CD4-positive, alpha-beta T cell treated with Interleukin-17A for 4 hours (primary cell): ENCODE measurements at places on chromosomes 11 and 22.
A peak's percentile ranks its signal among the peaks of the same experiment; 100 is the strongest.

DNA sequence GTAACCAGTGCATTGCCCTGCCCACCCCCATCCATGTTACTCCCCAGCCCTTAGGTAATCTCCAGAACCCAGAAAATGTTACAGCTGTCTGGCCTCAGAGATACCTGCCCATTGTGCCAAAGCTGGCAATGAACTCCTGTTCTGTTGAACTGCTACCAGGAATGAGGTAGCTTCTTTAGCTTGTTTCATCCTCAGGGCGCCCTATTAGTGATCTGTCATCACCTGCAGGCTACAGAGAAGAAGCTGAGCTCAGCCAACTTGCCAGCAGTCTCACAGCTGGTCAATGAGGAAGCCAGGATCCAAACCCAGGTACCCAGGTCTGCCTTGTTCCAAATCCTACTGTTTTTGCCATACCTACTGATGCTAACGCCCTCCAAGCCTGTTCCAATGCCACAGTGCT is 88.7 kb downstream of the GALNT18 start:
- no peak for DNase-seq

- no peak for DNase-seq
Measured at GRCh38 chr11:103849366-103849765, 187.1 kb upstream of the DDI1 start.

DNA sequence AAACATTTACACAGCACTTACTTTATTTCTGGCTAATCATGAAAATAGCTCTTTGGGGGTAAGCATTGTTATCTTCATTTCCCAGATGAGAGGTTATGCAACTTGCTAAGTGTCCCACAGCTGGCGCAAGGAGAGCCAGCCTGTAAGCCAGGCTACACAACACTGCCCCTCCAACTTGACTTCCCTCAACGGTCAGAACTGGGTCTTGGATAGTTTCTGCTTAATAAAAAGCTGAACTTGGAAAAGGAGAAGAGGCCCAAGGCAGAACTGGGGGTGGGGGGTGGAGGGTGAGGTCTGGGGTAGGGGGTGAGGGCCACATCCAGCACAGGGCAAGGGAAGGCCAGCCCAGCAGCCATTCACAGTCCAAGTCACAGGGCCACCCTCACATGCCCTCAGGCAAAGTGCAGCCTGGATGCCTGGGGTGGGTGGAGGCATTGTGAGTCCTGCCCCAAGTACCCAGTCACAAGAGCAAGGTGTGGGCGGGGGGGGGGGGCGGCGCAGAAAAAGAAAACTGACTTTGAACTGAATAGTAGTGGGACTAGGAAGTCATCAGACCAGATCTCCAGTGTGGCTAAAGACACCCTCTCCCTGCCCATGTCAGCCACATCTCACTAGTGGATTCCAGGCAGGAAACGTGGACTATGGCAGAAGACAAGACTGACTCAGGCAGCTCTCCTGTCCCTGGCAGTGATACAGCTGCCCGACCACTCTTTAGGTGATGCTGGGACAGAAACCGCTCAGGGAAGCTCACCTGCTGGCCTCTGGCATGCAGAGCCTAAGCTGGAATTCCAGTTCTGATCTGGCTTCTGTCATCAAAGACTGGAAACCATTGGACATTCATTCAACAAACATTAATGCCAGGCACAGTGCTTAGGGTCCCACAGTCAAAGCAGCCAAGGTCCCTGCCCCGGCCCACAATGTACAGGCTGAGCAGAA is 52.4 kb downstream of the PACSIN2 start:
- DNase-seq, result no peak

GRCh38 chr22:27919942-27920755 is 1.1 kb upstream of the PITPNB start:
- DNase-seq, result no peak

DNA sequence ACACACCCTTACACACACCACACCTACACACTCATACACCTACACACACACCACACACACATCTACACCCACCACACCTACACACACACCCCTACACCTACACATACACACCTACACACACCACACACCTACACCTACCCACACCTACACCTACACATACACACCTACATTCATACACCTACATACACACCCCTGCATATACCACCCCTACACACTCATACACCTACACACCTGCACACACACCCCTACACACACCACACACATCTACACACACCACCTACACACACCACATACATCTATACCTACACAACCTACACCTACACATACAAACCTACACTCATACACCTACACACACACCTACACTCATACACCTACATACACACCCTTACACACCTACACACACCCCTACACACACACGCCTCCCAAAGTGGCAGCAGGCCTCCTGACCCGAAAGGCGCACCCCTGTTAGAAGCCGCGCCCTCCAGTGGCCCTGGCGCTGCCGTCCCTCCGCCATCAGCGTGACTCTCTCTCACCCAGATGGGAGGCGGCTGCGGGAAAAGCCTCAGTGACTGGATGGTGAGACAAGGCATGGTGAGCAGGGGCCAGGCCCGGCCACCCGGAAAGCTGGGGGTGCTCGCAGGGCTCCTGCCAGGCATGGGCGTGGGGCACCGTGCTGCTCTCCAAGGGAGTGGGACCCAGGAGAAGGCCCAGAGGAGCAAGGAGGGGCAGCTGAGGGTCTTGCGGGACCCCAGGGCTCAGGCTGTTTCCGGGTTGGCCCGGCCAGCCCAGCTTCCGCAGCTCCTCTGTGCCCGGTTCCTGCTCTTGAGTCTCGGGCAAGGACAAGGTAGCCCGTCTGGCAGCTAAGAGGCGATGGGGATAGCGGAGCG is 37.0 kb upstream of the HMOX1 start:
- no peak for DNase-seq

DNA sequence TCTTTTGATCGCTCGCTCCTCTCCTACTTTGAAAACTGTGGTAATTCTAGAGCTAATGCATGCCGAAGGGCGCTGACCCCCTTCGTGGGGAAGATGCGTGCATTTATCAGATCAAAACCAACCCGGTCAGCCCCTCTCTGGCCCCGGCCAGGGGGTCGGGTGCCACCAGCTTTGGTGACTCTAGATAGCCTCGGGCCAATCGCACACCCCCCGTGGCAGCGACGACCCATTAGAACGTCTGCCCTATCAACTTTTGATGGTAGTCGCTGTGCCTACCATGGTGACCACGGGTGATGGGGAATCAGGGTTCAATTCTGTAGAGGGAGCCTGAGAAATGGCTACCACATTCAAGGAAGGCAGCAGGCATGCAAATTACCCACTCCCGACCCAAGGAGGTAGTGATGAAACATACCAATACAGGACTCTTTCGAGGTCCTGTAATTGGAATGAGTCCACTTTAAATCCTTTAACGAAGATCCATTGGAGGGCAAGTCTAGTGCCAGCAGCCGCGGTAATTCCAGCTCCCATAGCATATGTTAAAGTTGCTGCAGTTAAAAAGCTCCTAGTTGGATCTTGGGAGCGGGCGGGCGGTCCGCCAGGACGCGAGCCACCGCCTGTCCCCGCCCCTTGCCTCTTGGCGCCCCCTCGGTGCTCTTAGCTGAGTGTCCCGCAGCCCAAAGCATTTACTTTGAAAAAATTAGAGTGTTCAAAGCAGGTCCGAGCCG is 3898.2 kb upstream of the OR11H1 start:
- DNase-seq, result no peak

DNA sequence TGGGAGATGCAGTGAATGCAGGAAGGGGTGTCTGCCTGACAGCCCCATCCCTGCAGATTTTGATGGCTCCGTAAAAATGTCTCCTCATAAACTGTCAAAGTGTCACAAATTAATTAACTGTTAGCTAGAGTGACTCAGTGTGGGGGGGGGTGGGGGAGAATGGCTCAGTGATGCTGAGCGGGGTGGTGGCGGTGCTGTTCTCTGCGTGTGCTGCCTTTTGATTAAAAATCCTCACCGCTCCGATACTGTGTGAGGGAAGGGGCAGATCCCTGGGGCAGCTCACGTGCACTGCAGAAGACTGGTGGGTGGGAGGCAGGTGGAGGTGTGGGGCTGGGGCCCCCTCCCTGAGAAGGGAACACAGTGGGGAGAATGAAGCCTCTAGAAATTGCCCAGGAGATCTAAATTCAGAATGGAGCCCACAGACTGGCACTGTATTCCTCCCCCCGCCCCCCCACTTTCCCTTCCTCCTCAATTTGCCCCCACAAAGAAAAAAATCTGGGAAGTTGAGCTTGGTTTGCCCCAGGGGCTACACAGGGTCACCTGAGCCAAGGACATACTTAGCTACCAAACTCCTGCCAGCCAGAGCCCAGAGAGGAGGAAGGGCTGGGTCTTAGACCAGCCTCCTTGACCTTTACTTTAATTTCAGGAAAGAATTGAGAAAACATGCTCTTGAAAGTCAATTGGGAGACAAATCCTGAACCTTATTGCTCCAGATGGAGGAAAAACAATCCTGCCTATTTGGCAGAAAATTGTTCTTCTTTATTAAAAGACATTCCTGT is 39.8 kb downstream of the DRD2 start:
- no peak for DNase-seq

- no peak for DNase-seq
Measured at GRCh38 chr11:101870510-101870909, 44.3 kb upstream of the CEP126 start.

GRCh38 chr22:44379817-44380755 is 67.3 kb upstream of the SHISAL1 start:
- DNase-seq, result no peak

DNA sequence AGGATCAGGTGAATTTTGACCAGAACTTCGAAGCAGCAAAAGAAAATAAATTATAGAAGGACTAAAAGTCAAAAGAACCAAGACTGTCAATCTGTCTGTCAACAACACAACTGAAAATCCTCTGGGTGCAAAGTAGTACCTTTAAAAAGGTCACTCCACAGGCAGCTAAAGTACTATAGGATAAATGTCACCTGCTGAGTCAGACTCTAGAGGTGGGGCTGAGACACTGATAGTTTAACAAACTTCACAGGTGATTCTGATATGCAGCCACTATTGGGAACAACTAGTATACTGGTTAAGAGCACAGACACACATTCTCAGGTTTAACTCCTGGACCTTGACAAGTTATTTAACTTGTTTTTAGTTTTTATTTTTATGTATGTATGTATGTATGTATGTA is 107.3 kb downstream of the FCHSD2 start:
- DNase-seq, result peak; percentile 29

GRCh38 chr11:134339756-134340155 is 8.0 kb downstream of the GLB1L2 start:
- no peak for DNase-seq

GRCh38 chr22:34454598-34454997 is 534.3 kb upstream of the LARGE1 start:
- no peak for DNase-seq

DNA sequence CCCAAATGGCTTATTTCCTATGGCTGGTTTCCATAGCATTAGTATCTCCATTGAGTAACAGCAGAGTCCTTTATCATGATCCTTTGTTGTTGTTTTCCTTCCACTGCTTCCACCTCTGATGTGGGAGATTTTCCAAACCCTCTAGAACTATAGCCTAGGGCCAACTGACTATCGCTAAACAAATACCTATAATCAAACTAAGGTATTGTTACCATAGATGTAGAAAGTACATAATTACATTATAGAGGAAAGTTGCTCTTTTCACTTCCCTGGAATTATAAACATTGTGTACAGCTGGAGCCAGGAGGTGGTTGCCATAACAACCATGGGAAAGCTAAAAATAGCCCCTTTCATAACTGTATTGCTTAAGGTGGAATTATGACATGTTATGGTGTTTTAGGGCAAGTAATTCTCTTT is 47.0 kb upstream of the ALKBH3 start:
- DNase-seq, result no peak

DNA sequence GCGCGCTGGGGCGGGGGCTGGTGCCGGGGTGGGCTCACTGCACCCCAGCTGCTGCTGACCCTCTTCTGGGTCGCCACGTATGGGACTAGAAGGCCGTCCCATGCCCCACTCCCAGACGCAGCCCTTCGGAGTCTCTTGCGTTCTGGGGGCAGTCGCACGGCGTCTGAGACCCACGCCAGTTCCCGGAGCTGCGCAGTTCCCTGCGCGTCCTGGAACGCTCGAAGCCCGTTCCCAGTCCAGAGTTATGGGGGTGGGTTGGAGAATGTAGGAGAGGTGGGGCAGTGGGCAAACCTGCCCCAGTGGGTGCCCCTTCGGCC is 375 bp downstream of the LAYN start:
- DNase-seq, result no peak

GRCh38 chr22:34743110-34743751 is 322.7 kb upstream of the ISX start:
- no peak for DNase-seq

DNA sequence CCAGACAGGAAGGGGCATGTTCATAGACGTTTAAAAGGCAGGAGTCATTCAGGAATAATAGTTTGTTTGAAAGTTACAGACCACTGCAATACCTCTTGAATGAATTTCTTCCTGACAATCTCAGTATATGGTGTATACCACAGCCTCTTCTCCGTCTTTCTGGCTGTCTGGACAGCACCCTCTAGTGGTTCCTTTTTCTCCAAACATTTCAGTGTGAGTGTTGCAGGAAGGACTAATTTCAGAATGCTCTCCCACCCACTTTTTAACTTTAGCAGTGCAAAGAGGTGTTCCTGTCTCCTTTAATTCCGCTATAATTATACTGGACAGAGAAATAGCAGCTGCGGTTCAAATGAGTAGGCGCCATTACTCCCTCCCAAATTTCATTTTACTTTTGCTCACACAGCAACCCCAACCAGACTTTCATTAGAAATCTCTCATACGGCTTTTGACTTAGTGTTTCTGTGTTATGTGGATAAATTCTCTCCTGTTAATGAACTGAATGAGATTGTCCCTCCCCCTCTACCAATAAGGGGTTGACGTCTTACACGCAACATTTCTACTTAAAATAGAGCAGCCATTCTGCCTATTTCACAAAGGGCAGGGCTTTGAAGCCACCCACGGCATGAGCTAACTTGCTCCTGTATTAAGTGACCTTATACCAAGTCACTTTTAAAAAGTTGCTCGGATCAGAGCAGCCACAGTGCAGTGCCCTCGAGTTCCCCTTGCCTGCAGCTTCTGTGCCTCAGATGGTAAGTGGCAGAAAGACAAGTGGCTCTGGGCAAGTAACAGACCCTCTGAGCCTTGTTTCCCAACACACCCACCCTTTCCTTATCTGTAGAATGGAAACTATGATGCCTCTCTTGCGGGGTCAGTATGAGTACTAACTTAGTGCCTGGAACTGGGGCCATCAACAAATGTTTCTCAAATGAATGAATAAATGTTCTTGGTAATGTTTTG is 368.6 kb downstream of the OPCML start:
- no peak for DNase-seq
